ENCODE measurements at places on chromosomes 6 and 20.

DNA sequence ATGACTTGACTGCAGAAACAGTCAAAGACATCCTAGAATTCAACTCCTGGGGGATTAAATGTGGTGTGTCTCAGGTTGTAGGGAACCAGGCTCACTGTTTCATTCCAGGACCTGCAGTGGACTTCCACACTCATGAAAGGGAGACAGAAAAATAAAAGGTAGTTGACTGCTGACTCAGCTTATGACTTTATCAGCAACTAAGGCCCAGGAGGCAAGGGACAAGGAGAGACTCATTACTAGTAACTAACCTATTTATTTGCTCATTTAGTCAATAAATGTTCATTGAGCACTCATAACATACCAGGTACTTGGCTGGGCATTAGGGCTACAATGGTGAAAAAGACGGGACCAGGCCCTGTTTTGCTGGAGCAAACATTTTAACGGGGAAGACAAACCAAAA, 2.9 kb downstream of the ZSCAN31 start:
- no peak for DNase-seq
- no peak overlapping the region for H3K4me3 ChIP-seq
- no peaks in the 10 kb centered on the region for H3K27me3 ChIP-seq
- no peaks in the 10 kb centered on the region for H3K36me3 ChIP-seq
- no peak overlapping the region for H3K27ac ChIP-seq

GRCh38 chr6:163200289-163200688, 214.2 kb upstream of the QKI start:
- H3K27ac ChIP-seq = no peak overlapping the region
- no peak for DNase-seq
- no peaks in the 10 kb centered on the region for H3K36me3 ChIP-seq
- no peaks in the 10 kb centered on the region for H3K27me3 ChIP-seq
- no peaks in the 10 kb centered on the region for H3K4me1 ChIP-seq

DNA sequence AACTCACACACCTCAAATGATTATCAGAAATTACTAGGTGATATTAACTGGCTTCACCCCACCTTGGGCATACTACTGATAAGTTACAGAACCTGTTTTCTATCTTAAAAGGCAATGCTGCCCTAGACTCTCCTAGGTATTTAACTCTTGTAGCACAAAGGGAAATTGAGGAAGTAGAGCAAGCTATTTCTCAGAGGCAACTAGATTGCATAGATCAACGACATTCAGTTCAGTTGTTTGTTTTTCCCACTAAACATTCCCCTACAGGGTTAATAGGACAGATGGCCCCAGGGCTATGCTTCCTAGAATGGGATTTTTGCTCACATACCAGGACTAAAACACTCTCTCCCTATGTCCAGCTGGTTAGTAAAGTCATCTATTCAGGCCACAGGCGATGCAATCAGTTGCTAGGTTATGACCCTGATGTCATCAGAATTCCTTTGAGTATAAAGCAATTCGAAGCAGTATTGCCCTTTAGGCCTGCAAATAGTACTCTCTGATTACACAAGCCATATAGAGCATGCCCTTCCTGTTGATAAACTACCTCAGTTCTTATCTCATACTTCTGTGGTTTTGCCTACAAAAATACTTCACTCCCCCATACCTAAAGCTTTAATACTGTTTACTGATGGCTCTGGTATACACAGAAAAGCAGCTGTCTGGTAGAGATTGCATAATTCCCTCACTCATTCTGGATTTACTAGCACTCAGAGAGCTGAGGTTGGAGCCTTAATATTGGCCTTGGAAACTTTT, 67.4 kb upstream of the ASCC3 start:
- H3K36me3 ChIP-seq = no peaks in the 10 kb centered on the region
- H3K4me1 ChIP-seq = no peaks in the 10 kb centered on the region
- no peak overlapping the region for H3K27ac ChIP-seq
- DNase-seq = no peak
- H3K4me3 ChIP-seq = no peak overlapping the region
- no peaks in the 10 kb centered on the region for H3K27me3 ChIP-seq

DNA sequence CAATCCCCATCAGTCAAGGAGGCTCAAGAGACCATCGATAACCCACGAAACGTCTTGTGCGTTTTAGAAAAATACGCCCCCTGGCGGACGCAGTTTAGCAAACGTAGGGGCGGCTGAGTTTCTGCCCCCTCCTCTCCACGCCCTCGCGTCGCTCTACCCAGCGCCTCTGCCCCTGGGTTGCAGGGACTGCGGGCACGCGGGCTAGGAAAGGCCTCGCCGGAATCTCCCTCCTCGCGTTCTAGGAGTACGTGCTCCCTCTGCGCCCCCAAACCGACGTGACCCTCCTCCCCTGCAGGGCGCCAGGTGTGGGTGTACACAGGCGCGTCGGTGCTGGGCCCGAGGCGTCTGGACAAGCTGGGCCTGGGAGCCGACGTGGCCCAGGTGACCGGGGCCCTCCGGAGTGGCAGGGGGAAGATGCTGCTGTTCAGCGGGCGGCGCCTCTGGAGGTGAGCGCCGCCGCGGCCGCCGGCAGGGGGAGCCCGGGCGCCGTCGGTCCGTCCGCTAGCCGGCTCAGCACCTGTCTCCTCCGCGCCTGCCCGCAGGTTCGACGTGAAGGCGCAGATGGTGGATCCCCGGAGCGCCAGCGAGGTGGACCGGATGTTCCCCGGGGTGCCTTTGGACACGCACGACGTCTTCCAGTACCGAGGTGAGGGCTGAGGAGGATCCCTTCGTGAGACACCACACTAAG, 5.3 kb downstream of the MMP9 start:
- peaks cover 48% of the 10 kb centered on the region for H3K27me3 ChIP-seq
- DNase-seq = peak; percentile 56
- no peaks in the 10 kb centered on the region for H3K36me3 ChIP-seq
- peaks cover 39% of the 10 kb centered on the region for H3K4me1 ChIP-seq

DNA sequence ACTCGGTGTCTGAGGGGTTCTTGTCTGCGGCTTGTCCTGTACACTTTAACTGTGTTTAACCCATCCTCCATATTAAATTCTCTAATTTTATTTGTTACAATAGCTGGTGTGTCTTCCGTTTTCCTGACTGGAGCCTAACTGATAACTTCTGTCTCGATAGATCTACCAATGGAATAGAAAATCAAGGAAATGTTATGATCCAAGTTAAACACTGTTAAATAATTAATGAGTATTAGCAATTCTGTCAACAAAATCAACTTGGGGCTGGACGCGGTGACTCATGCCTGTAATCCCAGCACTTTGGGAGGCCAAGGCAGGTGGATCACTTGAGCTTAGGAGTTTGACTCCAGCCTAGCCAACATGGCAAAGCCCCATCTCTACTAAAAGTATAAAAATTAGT, 81.7 kb downstream of the DNAH8 start:
- H3K36me3 ChIP-seq = no peaks in the 10 kb centered on the region
- H3K4me3 ChIP-seq = no peak overlapping the region
- no peaks in the 10 kb centered on the region for H3K4me1 ChIP-seq
- peak overlapping the region; percentile 65 for H3K27ac ChIP-seq
- no peak for DNase-seq

- no peaks in the 10 kb centered on the region for H3K36me3 ChIP-seq
- H3K4me1 ChIP-seq = no peaks in the 10 kb centered on the region
- H3K27ac ChIP-seq = no peak overlapping the region
- DNase-seq = no peak
- no peaks in the 10 kb centered on the region for H3K27me3 ChIP-seq
Observed at GRCh38 chr6:34352305-34352937, 40.0 kb downstream of the NUDT3 start.

- H3K27ac ChIP-seq = no peak overlapping the region
- H3K27me3 ChIP-seq = no peaks in the 10 kb centered on the region
- H3K4me3 ChIP-seq = no peak overlapping the region
Observed at GRCh38 chr20:2151858-2152281, 50.2 kb downstream of the STK35 start.

GRCh38 chr20:20363799-20364592, 3.9 kb upstream of the INSM1 start:
- peaks cover 12% of the 10 kb centered on the region for H3K4me1 ChIP-seq
- no peak overlapping the region for H3K4me3 ChIP-seq
- DNase-seq = no peak
- H3K36me3 ChIP-seq = no peaks in the 10 kb centered on the region
- H3K27me3 ChIP-seq = peaks cover 5% of the 10 kb centered on the region

GRCh38 chr6:136547336-136547735, 2.9 kb downstream of the MAP7 start:
- H3K4me3 ChIP-seq = no peak overlapping the region
- DNase-seq = no peak
- H3K27me3 ChIP-seq = peaks cover 23% of the 10 kb centered on the region
- H3K4me1 ChIP-seq = peaks cover 13% of the 10 kb centered on the region
- H3K27ac ChIP-seq = no peak overlapping the region

- no peaks in the 10 kb centered on the region for H3K4me1 ChIP-seq
- H3K27ac ChIP-seq = no peak overlapping the region
- H3K4me3 ChIP-seq = no peak overlapping the region
- DNase-seq = no peak
Observed at GRCh38 chr6:71220466-71220865, 68.1 kb upstream of the OGFRL1 start.

DNA sequence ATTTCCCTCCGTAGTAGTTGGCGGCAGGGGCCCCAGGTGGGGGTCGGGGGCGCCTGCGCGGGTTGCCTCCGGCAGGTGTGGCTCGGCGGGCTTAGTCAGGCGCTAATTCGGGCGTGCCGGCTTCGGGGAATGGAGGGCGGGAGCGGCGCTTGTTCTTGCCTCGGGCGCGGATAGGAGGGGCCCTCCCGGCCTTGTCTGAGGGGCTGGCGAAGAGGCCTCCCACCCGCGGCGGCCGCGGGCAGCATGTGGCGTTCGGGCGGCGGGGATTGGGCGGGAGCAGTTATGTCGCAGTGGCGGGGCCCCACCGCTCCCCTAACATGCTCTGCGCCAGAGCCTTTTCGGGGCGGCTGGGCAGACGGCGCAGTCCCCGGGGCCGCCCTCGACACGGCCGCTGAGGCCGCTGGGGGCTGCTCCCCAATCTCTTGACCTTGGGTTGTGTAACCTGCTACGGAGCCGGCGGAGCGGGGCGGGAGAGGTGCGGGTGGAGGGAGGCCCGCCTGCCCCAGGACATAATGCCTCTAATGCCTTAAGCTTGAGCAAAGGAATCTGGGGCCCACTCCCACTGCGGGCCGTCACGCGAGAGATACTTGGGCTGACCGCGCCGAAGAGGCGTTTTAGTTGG, 1.1 kb downstream of the AMD1 start:
- no peaks in the 10 kb centered on the region for H3K27me3 ChIP-seq
- DNase-seq = peak; percentile 86
- no peaks in the 10 kb centered on the region for H3K36me3 ChIP-seq
- H3K4me3 ChIP-seq = peak overlapping the region; percentile 95
- peak overlapping the region; percentile 99 for H3K27ac ChIP-seq
- H3K4me1 ChIP-seq = peaks cover 46% of the 10 kb centered on the region

GRCh38 chr20:43744966-43745730, 18.3 kb upstream of the GTSF1L start:
- H3K27me3 ChIP-seq = peaks cover 6% of the 10 kb centered on the region
- no peak for DNase-seq
- H3K4me3 ChIP-seq = no peak overlapping the region
- no peaks in the 10 kb centered on the region for H3K36me3 ChIP-seq

DNA sequence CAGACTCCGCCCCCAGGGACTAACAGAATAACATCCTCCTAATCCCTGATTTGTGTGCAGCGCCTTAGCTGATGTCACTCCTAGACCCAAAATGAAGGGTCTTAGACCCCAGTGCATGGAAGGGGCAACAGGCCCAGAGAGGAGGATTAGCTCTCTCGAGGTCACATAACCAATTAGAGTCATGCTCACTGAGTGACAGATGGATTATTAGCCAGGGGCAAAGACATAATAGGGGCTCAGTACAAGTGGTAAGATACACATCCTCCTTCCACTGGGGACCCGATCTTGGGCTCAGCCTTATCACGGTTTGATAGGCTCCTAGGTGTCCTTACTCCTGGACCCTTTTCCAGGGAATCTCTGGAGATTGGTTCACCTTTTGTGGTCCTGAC, 858 bp downstream of the TP53INP2 start:
- no peak for DNase-seq
- no peaks in the 10 kb centered on the region for H3K27me3 ChIP-seq
- H3K4me3 ChIP-seq = peak overlapping the region; percentile 81

GRCh38 chr6:41147917-41148316, 6.2 kb downstream of the TREML1 start:
- H3K4me3 ChIP-seq = no peak overlapping the region
- H3K27me3 ChIP-seq = no peaks in the 10 kb centered on the region
- no peak for DNase-seq
- H3K4me1 ChIP-seq = peaks cover 10% of the 10 kb centered on the region

DNA sequence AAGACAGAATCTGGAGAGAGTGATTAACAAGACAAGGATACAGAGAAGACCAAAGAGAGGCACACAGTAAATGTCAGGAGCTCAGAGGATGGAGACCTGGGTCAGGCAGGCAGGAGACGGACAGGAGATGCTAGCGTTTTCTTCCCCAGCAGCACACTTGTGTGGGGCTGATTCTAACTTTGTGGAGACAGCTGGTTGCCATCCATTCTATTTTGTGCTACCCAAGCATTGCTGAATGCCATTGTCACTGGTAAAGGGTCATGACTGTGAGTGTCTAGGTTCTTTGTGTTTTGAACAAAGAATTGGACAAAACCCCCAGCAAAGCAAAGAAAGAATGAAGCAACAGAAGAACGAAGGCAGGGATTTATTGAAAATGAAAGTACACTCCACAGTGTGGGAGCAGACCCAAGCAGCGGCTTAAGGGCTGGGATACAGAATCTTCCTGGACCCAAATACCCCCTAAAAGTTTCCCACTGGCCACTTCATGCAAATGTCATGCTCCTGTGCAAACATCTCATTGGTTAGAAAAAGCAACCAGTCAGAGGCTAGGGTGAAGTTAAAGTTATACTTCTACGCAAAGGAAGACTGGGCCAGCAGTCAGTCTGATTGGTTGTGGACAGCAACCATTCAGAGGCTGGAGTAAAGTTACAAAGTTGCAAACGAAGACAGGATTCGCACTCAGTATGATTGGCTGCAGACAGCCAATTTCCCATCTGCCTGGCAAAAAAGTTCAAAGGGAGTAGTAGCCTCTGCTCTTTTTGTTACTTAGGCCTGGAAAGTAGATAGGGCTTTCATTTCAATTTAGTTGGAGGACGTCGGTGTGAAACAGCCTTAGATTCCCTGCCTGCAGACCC, 17.5 kb downstream of the PTK7 start:
- DNase-seq = no peak
- H3K27ac ChIP-seq = no peak overlapping the region
- H3K27me3 ChIP-seq = no peaks in the 10 kb centered on the region
- no peaks in the 10 kb centered on the region for H3K4me1 ChIP-seq
- no peaks in the 10 kb centered on the region for H3K36me3 ChIP-seq

DNA sequence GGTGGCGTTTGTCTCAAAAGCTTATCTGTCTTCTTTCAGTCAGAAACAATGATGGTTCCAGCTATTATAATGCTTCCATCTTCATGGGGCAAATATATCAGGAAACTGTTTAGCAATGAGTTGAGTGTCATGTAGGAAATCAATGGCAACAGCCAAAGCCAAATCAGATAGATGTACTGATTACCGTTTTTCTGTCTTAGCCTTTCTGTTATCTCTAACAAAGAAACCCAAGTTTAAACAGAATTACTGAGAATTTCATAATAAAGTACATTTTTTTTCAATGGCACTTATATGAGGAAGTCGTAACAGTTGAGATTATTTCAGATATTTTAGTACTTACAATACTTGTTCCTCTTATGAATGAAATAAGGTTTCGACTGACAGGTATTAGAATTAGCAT, 1.2 kb downstream of the NOX3 start:
- DNase-seq = no peak
- H3K36me3 ChIP-seq = no peaks in the 10 kb centered on the region
- no peak overlapping the region for H3K4me3 ChIP-seq
- no peaks in the 10 kb centered on the region for H3K4me1 ChIP-seq

GRCh38 chr20:62501801-62502495, 26.2 kb upstream of the GATA5 start:
- peak; percentile 73 for DNase-seq
- no peak overlapping the region for H3K4me3 ChIP-seq
- H3K4me1 ChIP-seq = no peaks in the 10 kb centered on the region
- H3K36me3 ChIP-seq = no peaks in the 10 kb centered on the region
- H3K27me3 ChIP-seq = no peaks in the 10 kb centered on the region
- H3K27ac ChIP-seq = no peak overlapping the region
